ENCODE measurements at places on chromosomes 6 and 20.

DNA sequence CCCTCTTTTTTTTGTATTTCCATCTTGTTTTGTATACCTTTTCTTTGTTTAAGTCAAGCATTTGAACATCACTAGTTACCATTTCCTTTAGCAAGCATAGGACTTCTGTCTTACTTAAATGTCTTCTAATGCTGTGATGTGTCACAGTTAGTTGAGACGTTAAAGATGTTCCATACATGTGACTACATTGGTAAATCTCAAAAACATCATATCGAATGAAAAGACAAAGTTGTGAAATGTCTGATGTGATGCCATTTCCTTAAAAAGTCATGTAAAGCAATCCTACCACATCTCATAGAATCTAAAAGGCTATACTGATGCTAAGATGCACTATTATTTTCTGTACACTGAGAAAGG lies 26.8 kb downstream of the SLC16A10 start:
- no peak for DNase-seq

- DNase-seq, result no peak
These were observed 2.0 kb downstream of the DOK5 start for GRCh38 chr20:54477191-54477955.

DNA sequence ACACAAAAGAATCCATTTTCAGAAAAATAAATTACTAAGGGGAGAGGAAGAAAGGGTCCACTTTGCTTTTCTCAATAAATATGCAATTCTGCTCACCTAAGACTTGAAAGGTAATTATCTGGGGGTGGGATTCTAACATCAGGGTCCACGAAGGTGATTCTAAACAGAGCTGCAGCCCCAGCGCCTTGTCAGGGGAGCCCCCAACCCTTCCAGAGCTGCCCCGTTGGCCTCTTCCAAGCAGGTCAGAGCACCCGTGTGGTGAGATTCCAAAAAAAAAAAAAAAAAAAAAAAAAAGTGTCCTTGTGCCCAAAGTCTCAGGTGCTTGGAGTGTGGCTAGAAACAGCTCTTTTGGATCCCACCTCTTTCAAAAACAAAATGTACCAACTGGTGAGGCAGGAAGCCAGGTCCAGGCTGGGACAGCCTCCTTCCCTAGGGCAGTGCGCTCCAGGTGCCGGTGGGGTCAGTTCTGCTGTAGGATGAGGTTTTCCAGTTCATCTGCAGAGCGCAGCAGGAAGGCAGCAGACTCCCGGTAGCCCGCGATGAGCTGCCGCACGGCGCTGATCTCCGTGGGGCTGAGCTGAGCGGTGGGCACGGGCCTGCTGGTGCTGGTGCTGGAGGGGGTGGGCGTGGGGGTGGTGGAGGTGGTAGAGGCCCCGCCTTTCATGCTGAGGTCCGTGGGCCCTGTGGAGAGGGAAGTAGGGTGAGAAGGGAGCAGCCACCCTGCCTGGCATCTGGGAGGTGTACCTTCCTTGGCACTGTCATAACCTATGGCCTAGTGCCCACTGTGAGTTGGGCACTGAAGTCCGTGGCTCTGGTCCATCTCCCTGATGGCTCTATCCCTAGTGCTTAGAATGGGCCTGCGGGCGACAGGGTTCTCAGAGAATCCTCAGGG lies 89.3 kb downstream of the ASXL1 start:
- DNase-seq, result no peak

DNA sequence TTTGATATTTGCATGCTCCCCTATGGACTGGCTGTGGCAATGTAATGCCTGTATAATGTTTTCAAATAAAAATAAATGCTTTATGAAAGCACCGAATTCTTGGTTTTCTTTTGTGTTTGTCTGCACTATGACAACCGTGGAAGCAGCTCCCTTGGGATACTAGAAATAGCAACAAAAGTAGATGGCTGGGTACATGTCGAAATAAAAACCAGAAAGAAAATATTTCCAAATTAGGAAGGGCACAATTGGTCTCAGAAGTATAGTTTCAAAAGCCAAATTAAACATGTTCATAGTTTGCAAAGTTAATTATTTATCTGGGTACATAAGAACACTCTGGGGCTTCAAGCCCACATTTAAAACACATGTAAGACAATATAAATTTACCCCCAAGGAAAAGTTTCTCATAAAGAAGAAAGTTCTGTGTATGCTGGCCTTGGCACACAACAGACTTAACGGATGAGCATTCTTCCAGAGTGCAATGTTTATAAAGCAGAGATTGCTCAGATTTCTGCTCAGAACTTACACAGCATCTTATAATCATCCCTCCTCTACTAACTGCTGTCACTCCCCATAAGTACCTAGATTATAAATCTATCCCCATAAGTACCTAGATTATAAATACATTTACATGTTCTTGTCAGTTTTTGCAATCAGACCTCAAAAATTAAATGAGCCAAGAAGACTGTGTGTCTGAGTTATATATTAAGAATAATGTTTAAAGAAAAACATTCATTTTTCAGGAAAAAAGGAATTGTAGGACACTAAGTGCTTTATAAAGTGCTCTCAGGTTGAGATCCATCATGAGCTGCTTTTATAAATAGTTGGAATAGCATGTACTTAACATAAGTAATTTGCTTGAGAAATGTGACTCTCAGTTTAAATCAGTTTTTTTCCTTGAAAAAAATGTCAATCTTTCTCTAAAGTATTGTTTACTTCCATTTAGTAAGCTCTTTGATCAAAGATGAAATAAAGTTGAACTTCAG lies 230.2 kb upstream of the PLN start:
- no peak for DNase-seq

GRCh38 chr6:5599127-5599526 lies 337.8 kb downstream of the FARS2 start:
- no peak for DNase-seq

DNA sequence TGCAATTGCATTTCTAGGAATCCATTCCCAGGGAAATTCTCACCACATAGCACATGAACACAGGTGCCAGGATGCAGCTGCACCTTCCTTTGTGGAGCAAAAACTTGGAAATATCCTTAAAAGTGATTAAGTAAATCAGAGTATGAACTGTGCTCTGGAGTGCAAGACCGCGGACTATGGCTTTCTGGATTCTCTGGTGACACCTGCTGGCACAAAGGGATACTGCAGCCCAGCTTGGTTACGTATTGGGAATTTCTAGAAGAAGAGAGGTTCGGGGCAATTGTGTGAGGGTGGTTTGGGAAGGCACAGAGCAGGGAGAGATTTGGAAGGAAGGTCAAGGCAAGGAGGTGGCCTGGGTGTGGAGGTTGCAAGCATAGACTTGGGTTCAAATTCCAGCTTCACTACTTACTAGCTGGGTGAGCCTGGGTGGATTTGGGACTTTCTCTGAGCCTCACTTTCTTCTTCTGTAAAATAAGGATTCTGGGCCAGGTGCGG lies 15.9 kb upstream of the PEDS1 start:
- peak; percentile 93 for DNase-seq

Data from HTR-8/SVneo (cell line).